Heart left ventricle (tissue), 16 donors: ENCODE measurements at places on chromosomes 4 and X. TPM values are rescaled to one million over a fixed set of nuclear protein-coding genes. Genes with fewer than 3 reads are reported as not detected.
A peak's percentile ranks its signal among the peaks of the same experiment; 100 is the strongest.

Gene SSX4
- total RNA-seq, result not detected

GRCh38 chr4:140252141-140252741, 98.3 kb upstream of the MAML3 start:
- DNase-seq, result peak; percentile 25

Gene OTUD4
- 35.5 TPM for total RNA-seq

Gene TMSB15A
- total RNA-seq, result 0.66 TPM

Gene TECRL
- 1,052 TPM for total RNA-seq
